Stimulated activated CD4-positive, alpha-beta T cell treated with anti-CD3 and anti-CD28 coated beads, Interleukin-1b, Interleukin-23, amount 100 ng/mL, for 4 hours (primary cell): ENCODE measurements at places on chromosomes 12 and 14.

- no peak for DNase-seq
Observed at GRCh38 chr14:26841326-26841725, 243.5 kb upstream of the NOVA1 start.

DNA sequence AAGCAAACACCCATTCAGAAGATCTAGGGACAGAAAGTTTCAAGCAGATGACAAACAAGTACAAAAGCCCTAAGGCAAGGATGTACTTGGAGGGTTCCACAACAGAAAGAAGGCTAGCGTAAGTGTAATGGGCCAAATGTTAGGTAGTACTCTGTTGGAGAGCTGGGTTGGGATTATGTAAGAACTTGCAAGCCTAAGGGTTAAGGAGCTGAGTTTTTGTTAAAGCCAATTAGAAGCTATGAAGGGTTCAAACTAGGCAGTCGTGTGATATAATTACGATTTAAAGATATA, 41.4 kb downstream of the HECTD1 start:
- no peak for DNase-seq

GRCh38 chr12:80715713-80716249, 931 bp upstream of the MYF5 start:
- no peak for DNase-seq

DNA sequence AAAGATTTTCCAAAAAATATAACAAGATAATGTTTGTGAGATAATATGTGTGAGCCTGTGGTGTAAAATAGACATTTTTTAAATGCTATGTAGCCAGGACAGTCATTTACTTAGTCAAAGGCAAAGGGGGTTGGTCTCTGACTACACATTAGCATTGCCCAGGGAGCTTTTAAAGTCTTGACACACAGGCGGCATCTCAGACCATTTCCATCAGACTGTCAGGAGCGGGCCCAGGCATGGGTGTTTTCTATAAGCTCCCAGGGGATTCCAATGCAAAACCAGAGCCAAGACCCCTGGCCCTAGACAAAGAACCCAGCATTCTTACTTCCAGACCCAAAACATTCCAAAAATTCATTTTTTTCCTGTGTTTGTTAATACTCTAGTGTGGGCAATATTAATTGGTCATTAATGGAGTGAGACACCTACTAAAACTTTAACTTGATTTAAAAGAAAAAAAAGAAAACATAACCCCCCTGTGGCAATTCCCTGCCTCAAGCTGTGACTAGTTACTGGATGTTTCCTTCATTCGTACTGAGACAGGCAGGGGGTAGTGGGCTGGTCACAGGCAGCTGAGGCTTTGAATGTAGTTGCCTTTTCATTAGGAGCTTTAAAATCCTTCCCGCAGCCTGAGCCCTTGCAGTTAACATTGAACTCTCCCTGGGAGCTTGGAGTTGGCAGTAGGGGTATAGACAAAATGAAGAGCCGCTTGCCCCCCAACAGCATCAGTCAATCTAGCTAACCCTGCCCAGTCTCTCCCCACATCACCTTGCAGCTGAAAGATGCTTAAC, 103.7 kb downstream of the CMKLR1 start:
- no peak for DNase-seq

DNA sequence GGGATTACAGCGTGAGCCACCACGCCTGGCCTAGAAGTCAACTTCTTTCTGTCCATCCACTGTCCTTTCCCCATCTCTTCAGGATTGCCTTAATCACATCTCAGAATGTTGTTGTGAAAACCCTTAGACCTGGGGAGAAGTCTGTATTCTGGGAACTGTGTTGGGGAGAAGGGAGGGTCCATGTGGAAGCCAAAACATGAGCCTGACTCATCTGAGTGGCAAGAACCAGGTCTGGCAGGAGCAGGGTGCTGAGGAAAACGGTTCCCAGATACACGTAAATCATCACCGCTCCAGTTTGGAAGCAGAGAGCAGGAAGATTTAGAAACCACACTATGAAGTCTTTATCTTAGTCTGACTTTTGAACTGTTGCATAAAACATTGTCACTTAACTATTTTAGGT, 245.6 kb upstream of the RGS6 start:
- DNase-seq, result no peak

DNA sequence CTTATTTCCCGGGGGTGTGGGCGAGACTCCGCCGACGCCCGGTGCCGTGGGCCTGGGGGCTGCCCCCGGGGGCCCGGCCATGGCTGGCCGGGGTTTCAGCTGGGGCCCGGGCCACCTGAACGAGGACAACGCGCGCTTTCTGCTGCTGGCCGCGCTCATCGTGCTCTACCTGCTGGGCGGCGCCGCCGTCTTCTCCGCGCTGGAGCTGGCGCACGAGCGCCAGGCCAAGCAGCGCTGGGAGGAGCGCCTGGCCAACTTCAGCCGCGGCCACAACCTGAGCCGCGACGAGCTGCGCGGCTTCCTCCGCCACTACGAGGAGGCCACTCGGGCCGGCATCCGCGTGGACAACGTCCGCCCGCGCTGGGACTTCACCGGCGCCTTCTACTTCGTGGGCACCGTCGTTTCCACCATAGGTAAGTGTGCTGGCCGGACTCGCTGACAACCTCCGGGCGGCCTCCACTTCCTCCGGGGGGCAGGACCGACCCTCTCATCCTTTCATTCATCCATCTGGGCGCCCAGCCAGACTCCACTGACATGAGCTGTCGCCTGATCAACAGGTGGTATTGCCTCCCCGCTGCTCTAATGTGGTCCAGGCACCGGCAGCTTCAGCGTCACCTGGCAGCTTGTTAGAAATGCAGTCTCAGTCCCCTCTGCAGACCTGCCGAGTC, 467 bp downstream of the KCNK13 start:
- no peak for DNase-seq

DNA sequence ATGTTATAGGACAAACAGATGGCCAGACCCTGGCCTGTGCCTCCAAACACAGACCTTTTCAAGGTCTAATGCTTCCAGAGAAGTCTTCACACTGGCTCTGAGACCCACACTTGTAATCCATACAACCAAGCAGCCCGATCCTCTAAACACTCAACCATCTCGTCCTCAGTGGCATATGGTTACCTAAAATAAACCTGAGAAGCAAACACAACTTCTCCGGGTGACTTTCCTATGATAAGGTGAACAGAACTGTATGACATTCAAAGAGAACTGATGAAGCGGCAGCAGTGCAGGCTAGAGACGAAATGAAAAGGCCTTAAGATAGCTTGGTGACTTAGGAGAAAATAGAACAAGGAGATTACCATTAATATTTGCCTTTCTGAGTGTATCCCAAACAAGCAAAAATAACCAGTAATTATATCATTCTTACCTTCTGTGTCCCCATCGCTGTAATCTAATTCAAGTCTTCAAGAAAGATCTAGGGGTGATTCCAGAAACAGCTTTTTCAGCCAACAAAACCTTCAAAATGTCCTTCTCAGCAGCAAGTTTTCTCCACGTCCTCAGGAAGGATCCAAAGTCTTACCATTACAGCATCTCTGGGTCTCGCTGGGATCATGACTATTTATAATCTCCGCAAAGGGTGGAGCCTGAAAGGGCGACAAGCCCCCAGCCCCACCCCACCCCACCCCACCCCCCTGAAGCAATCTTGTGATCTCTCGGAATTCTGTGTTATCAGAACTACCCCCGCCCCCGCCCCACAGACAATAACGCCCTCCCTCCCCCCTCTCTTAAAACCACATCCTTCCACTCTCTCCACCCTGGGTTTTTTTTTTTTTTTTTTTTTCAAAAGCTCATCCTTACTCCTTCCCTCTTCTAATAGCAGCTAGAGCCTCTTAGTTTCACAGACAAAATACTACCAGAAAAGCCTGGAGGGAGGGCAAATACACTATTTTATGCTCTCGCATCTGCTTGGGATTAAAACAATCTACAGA, at the start of gene SLC2A3:
SLC2A3 (minus strand) TSS at position 598 of the 992 bp plus-strand sequence; CDS start at position 445, 153 bp downstream.
- peak; percentile 70 for DNase-seq

DNA sequence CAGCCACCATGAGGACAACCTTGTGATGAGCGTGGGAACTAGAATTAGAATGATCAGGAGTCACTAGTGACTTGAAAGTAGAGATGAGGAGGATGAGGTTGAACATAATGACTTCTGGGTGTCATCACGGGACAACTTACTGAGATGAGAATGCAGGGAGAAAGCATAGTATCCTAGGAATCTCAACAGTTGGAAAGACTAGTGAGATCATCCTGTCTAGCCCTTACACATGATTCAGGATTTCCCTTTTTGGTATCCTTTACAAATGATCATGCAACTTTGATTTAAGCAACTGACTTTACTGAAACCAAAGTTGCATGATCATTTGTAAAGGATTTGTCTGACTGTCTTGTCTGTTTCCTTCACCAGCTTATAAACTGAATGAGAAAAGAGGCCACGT, 51.8 kb upstream of the HIF1A start:
- DNase-seq, result no peak

DNA sequence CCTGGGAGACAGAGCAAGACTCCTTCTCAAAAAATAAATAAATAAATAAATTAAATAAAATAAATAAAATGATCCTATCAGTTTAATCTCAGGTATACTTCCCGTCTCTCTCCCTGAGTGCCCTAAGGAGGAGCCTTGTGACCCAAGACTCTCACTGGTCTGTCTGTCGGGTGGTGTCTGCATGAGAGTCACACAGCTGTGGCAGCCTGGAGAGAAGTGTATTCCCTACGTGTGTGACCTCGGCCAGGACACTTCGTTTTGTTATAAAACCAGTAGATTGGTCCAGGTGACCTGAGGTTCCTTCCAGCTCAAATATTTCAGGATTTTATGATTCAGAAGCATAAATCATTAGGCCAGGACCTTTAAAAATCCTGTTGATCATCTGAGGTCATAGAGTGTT, 4.8 kb downstream of the SYNE3 start:
- DNase-seq, result no peak

DNA sequence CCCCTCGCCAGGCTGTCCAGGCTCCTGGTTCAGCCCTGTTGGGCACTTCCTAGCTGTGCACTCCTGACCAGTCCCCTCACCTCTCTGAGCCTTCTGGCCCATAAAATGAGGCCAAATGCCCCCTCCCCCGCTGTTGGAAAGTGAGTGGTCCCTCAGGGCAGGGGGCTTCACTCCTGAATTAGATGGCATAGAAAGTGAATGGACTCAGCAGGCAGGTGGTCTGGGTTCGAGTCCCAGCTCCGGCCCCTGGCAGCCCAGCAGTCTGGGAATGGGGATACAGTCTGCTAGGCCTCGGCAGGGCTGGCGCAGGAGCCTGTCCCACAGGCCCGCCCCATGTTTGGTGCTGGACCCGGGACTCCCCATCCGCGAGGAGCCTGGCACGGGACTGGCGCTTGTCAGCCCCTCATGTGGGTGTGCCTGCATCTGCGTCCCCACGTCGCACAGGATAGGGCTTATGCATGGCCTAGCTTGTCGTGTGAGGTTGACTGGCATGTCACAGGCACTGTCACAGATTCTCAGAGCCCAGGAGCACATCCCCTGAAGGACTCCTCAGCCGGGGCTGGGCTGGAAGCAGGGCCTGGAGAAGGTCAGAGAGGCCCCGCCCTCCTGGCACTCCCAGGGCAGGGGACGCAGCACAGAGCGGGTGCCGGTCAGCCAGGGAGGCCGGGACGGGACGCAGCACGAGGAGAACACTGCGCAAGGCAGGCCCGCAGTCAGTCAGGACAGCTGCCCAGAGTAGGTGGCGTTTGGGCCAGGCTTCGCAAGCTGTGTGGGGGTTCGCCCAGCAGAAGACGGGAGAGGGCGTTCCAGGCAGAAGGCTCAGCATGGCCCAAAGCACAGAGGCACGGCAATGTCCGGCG, 40.5 kb downstream of the DIO3 start:
- DNase-seq, result no peak

DNA sequence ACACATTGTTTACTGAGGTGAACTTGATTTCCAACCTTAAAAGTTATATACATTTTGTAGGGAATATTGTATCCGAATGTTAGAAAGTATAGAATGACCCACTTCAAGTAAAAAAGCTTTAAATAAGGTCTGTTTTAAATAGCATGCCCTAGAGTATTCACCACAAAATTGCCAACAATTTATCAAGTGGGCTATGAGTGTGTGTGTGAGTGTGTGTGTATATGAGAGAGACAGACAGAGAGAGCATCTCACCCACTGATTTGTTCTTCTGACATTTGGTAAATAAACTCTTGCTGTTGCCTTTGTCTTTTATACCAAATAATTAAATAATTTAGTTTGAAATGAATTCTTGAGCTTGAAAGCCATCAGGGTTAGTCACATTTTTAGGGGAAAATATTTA, 29.8 kb upstream of the RAP1B start:
- DNase-seq, result no peak

- DNase-seq, result no peak
Observed at GRCh38 chr14:25841226-25841625, 756.6 kb downstream of the NOVA1 start.

GRCh38 chr12:70484464-70484863, 118.4 kb downstream of the KCNMB4 start:
- no peak for DNase-seq

- DNase-seq, result no peak
Observed at GRCh38 chr14:59254911-59255545, 66.6 kb downstream of the DAAM1 start.

- no peak for DNase-seq
Observed at GRCh38 chr12:18313306-18313705, 52.0 kb downstream of the PIK3C2G start.

GRCh38 chr14:105479431-105480158, 5.0 kb downstream of the CRIP2 start:
- no peak for DNase-seq

DNA sequence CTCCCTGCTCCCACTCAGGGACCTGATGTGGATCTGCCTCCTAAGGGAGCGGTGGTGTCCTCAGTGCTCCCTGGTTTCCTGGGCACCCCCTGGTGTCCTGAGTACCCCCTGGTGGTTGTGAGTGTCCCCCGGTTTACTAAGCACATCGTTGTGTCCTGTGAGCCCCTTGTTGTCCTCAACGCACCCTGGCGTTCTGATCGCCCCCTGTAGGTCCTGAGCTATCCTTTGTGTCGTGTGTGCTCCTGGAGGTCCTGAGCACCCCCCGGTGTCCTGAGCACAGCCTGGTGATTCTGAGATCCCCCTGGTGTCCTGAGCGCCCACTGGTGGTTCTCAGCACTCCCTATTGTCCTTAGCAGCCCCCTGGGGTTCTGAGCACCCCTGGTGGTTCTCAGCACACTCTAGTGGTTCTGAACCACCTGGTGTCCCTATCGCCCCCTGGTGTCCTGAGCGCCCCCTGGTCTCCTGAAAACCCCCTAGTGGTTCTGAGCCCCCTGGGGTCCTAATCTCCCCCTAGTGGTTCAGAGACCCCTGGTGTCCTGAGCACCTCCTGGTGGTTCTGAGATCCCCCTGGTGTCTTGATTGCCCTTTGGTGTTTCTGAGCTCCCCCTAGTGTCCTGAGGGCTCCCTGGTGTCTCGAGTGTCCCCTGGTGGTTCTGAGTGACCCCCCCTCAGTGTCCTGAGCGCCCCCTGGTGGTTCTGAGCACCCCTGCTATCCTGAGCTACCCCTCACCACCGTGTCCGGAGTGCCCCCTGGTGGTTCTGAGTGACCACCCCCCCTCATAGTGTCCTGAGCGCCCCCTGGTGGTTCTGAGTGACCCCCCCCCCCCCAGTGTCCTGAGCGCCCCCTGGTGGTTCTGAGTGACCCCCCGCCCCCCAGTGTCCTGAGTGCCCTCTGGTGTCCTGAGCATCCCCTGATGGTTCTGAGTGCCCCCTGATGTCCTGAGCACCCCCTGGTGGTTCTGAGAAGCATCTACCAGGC, 615.1 kb downstream of the TMEM121 start:
- DNase-seq, result no peak
